ENCODE measurements at places on chromosomes 1 and 21.

GRCh38 chr21:46154955-46155513 is 345 bp downstream of the FTCD start:
- no peak for DNase-seq

DNA sequence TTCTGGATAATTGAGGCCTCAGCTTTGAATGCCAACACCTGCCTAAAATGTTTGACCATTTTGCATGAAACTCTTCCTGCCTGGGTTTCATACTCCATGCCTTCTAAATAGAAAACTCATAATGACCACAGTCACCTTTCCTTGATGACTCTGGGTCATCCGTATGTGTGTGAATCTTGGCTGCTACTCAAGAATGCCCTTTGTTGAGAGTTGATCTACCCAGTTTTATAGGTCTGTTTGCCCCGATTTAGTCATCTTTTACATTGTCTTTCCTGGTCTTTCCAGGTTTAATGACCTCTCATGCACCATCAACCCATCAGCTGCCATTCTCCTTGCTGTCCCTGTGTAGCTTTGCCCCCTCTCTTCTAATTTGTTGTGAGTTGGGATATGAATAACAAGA is 2.7 kb upstream of the SLC5A9 start:
- no peak for DNase-seq

DNA sequence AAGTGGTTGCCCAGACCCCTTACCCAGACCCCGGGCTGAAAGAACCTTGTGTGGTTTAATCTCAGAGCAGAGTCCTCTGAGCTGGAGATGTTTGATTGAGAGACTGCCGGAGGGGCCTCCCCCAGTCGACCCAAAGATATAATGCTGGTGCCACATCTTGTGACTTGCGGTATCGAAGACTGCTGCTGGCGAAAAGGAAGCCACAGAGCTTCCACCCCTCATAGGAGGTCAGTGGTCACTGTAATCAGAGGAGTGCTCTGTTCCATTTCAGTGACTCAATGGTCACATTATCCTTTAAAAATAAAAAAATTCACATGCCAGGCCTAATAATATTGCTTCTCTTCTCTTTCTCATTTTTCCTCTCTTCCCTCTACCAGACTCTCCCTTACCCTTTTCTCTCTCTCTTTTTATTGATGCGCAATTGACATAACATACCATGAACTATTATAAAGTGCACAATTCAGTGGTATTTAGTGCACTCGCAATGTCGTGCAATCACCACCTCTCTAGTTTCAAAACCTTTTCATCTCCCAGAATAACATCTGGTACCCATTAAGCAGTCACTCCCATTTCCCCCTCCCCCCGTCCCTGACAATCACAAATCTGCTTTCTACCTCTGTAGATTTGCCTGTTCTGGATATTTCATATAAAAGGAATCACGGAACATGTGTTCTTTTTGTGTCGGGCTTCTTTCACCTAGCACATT is 52.6 kb upstream of the LYST start:
- no peak for DNase-seq

DNA sequence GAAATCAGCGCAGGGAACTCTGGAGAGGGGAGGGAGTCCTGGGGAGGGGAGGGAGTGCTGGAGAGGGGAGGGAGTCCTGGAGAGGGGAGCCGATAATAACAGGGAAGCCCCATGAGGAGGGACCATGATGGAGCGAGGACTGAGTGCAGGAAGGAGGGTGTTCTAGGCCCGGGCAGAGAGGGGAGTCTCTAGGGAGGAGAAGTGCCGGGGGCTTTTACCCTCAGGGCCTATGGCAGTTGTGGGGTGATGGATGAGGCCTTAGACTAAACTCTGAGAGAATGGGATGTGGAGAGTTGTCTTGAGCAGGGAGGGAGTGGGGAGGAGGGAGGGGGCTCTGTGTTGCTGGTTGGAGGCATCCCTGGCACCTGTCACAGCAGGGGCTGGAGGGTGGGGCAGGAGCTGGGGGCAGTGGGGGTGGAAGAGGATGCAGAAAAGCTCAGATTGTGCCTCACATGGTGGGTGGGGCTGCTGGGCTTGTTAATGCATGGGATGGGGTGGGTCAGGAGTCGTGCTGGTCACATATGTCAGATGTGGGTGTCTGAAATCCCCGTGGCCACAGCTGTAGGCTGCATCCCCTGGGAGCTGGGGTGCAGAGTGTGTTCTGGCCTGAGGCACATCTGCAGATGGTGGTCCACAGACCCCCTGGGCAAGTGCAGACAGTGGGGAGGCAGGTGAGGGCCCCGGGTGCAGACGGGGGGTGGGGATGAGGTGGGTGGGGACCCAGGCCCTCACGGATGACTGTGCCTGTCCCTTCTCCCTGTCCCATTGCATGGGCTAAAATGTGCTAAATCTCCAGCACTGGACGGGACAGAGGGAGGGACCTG is 88.4 kb upstream of the COL6A1 start:
- DNase-seq = no peak

GRCh38 chr1:85278853-85279314 is 2.5 kb upstream of the BCL10 start:
- DNase-seq = peak; percentile 65

DNA sequence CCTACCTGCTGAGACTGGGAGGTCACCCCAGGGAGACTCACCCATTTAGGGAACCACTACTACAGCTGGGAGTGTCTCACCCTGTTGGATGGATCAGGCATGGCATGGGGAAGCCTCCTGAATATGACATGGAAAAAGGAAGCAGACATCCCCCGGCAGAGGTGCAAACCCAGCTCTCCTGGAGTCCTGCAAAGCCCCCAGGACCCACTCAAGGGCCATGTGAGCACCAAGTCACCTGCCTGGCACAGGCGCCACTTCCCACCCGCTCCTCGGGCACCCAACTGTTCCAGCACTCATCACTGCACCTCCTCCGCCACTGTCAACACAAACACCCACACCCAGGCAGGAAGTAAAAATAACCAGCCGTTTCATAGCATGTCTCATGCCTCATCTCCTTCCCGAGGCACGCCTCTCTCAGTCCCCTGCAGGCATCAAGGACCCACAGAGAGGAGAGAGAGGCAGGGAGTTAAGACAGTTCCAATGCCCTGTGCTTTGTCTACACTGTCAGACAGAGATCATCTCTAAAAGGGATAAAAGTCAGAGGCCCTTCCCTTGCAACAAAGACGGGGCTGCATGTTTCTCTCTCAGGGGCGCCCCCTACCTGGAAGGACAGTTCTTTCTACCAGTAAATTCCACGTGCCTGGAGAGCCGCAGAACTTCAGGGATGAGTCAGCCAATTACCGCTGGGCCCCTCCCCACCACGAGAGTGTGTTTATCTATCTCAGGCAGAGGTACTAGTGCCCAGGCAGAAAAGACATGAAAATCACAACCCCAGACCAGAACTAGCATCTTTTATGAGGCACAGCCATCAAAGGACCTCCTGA is 150.1 kb upstream of the SOD1 start:
- DNase-seq = peak; percentile 92

GRCh38 chr1:206808615-206809014 is 36.3 kb upstream of the IL10 start:
- DNase-seq = no peak

GRCh38 chr1:117237726-117238381 is 27.1 kb upstream of the VTCN1 start:
- no peak for DNase-seq

- no peak for DNase-seq
These were observed 19.1 kb downstream of the DMBX1 start for GRCh38 chr1:46508757-46509156.

DNA sequence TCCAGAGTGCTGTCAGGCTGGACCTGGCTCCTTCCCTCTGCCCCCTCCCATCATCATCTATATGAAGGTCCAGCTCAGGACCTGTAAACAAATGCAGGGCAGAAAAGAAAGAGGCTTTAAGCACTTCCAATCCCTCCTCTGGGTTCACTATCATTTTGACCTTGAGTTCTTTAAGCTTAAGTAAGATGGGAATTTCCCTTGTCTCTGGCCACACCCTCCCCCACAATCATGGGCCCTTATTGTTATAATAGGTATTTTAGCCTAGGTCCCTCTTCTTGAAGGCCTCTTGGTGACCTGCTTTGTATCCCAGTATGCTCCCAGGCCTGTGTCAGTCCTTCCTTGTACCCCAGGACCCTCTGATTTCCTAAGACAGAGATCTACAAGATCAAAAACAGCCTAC is 45.1 kb upstream of the EPS15 start:
- no peak for DNase-seq

DNA sequence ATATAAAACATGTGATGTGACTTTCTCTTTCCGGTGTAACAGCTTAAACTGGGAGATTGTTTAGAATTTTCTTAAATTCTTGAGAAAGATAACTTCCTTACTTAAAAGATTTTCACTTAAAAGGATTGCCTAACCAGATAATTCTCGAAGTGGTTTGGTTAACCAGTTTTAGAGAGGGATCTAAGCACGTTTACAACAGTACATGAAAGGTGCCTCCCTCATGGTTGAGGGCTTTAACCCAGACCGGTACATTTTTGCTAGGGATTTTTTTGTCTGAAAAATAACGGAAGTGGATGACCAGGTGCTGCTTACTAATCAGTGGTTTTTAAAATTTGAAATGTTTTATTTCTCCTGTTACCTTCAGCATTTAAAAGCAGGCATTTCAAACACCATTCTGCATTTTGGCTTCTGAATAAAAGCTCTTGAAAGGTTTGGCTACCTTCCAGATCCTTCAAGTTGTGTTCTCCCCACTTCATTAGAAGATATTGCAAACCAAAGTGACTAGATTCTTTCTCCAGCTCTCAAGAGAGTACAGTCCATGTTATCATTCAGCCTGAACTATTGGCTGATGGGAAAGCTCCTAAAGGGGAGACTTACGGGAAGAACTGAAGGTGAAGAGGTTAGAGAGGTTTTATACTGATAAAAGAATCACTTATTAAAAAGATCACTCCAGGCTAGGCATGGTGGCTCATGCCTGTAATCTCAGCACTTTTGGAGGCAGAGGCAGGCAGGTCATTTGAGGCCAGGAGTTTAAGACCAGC is 12.8 kb downstream of the S100PBP start:
- no peak for DNase-seq

DNA sequence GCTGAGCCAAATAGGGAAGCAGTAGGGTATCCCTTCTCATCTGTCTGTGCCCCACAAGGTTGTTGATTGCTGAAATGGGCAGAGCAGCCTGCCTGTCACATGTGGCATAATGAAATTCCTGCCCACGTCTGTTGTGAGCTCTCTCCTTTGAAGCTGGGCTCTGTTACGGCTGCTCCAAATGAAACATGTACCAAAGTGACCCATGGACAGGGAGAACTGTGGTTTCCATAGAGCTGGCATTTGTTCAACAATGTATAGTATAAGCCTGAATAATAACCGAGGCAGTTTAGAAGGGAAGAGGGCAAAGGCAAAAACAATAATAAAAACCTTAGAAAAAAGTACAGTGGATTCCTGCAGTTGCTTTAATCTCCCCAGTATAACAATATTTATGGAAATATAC is 149.7 kb downstream of the LYPLAL1 start:
- no peak for DNase-seq

DNA sequence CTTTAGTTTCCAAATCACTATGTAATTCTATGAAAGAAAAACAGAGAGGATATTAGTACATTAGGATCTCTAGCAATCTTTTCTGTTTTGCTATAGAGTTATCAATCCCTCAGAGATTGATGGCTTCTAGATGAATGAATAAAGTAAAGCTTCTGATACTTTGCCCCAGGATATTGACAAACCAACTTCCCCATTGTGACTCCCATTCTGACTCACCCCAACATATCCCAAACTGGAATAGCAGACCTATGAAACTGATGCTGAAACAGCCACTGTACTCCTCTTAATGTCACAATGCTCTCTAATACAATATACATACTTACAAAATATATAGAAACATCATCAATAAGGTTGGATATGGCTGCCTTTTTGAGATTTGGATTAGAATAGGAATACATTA is 442.1 kb upstream of the NR5A2 start:
- no peak for DNase-seq

DNA sequence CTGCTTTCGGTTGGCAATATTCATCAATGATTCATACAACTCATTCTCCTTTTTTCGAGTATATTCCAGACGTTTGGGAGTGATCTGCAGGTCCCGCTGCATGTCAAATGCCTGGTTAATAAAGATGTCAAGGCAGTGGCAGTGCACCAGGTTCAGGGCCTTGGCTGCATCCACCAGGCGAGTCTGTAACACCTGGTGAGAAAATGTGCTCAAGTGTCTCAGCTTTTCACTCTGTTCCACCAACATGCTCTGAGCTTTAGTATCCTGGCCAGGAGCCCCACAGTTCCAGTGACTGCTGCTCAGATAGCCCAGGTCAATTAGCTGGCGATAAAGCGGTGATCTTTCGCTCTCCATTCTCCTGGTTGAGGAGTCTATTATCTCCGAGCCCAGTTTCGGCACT is 42.3 kb downstream of the DSTYK start:
- DNase-seq = no peak

DNA sequence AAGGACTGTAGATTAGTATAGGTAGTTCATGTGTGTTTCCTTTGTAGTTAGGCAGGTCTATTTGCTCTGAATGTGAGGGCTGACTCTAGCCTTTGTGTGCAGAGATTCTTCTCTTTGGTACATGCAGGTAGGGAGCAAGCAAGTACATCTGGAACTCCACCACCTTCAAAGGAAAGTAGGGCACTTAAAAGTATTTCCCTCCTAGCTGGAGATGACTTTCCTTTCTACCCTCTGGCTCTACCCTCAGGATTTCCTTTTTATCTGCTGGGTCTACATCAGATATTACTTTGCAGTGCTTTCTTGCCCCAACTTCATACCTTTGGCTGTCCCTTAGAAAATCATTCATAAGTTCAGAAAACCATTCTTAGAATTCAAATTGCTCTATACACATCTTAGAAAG is 91.7 kb upstream of the HIVEP3 start:
- no peak for DNase-seq

DNA sequence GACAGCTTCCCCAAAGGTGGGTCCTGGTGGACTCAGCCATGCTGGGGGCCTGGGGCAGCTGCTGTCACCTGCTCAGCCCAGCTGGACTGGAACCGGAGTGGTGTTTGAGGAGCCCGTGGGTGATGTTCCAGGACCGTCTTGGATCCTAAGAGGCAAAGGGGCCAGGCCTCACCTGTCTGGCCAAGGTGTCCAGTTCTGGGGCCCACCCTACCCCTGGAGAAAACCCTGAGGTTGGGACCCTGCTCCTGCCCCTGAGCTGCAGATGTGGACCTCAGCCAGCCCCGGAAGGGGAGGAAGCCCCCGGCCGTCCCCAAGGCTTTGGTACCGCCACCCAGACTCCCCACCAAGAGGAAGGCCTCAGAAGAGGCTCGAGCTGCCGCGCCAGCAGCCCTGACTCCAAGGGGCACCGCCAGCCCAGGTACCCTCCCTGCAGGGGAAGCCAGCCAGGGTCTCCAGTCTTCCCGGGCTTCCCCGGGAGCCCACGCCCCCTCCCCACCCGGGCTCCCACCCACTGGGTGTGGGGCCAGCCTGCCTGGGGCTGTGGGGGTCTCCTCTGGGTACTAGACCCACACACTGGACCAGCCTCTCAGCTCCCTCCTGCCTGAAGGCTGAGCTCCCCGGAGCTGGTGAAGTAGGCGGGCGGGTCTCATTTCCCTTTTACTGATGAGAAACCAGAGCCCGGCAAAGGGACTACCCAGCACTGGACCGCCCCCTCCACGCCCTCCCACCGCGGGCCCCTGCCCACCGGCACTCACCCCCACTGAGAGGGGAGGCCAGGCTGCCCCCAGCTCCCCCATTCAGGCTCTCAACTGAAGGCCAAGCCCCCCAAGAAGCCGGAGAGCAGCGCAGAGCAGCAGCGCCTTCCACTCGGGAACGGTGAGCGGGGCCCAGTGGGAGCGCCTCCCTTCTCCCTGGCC is 1.3 kb downstream of the AIRE start:
- no peak for DNase-seq

- no peak for DNase-seq
These were observed 29.2 kb upstream of the CNTN2 start for GRCh38 chr1:205013683-205014367.

- DNase-seq = no peak
These were observed 125.9 kb downstream of the MAST2 start for GRCh38 chr1:45929257-45929687.

- no peak for DNase-seq
These were observed 66.0 kb downstream of the VCAM1 start for GRCh38 chr1:100785470-100786052.
